Kidney tubule cell (primary cell): ENCODE measurements at places on chromosomes 12 and 14.

- DNase-seq: peak; percentile 91
These were observed 128.4 kb upstream of the SSTR1 start for GRCh38 chr14:38079268-38079667.

DNA sequence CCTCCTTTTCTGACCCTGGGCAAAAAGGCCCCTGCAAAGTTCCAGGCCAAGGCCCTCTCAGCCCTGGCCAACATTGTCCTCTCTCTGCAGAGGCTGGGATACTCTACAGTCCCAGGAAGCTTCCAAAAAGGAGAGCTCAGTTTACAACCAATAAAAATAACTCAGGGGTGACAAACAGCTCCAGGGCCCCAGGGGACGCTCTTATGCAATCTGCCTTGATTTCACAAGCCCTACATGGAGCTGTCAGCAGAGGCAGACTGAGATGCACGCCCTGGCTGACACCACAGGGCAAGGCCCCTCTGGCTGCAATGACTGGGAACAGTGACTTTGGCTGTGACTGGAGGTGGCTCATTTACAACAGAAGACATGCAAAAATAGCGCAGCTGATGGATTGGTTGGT, 129.0 kb upstream of the MED13L start:
- peak; percentile 38 for DNase-seq

DNA sequence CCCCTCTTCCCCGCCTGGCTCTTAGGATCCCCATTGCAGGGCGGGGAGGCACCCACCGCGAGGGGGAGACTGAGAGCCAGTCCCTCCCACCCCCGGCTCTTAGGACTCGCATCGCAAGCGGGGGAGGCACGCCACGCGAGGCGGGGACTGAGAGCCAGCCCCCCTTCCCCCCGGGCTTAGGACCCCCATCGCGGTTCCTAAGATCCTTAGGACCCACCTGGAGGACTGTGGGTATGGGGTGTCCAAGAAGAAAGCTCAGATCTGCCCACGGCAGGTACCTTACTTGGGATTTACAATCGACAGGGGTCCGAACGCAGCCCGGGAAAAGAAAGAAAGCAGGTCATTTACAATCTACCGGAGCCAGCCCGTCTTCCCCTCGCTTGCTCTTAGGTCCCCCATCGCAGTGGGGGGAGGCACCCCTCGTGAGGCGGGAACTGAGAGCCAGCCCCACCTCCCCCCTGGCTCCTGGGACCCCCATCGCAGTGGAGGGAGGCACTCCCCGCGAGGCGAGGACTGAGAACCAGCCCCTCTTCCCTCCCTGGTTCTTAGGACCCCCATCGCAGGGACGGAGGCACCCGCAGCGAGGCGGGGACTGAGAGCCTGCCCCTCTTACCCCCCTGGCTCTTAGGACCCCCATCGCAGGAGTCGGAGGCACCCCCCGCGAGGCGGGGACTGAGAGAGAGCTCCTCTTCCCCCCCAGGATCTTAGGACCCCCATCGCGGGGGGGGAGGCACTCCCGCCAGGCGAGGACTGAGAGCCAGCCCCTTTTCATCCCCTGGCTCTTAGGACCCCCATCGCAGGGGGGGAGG, 43.7 kb downstream of the DDX11 start:
- DNase-seq: peak; percentile 16

DNA sequence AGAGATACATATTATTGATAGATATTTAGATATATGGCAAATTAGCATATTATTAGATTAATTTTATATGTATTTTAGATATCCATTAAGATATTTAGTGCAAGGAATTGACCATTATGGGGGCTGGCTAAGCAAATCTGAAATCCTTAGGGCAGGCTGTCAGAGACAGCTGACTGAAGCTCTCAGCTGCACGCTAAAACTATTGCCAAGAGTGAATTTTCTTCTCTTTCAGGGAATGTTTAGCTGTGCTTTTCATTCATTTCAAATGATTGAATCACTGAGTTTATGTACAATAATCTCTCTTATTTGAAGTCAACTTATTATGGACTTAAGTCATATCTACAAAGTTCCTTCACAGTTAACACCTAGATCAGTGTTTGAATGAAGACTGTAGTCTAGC, 566.5 kb downstream of the LRFN5 start:
- no peak for DNase-seq

- no peak for DNase-seq
These were observed 79.5 kb downstream of the PTPRB start for GRCh38 chr12:70557583-70558191.

DNA sequence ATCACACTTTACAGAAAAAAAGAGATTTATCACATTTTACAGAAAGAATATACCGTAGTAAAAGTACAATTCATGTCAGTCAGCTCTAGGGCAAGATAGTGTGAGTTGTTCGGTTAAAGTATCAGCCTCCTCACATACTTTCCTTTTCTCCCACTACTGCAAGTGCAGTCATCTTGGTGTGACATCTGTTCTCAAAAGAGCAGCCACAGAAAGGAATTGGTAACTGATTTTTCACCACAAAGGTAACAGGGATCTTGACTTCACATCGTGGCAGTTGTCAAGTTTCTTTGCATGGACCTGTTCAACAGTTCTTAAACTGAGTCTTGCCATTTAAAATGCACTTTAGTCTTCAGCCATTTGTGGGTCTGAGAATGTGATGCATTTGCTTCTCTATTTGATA, 5.0 kb upstream of the E2F7 start:
- DNase-seq: peak; percentile 34

DNA sequence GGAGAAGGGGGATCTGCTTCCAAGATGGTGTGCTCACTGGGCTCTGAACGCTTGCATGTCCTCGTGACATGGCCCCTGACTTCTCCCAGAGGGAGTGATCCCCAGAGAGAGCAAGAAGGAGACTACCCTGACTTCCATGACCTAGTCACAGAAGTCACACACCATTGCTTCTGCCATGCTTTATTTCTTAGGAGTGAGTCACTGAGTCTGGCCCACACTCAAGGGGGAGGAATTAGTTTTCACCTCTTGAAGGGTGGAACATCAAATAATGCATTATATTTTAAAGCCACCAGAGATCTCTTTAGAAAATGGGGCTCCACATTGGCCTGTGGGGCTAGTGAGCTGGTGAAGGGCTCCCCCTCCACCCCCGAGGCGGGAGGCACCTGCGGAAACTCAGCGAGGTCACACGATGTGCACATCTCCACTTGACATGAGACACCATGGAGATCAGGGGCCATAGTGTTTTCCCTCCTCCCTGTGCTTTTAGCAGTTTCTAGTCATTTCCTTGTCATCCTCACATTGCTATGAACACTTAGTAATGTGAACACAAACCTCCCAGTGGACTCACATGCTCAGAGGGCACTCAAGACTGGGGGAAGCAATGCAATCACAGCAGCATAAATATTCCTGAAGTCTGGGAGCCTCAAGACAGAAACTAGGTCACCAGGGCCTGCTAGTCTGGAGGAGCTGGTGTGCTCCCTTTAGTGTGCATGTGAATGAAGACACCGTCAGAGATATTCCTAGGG, 87.4 kb upstream of the FZD10 start:
- DNase-seq: peak; percentile 75

DNA sequence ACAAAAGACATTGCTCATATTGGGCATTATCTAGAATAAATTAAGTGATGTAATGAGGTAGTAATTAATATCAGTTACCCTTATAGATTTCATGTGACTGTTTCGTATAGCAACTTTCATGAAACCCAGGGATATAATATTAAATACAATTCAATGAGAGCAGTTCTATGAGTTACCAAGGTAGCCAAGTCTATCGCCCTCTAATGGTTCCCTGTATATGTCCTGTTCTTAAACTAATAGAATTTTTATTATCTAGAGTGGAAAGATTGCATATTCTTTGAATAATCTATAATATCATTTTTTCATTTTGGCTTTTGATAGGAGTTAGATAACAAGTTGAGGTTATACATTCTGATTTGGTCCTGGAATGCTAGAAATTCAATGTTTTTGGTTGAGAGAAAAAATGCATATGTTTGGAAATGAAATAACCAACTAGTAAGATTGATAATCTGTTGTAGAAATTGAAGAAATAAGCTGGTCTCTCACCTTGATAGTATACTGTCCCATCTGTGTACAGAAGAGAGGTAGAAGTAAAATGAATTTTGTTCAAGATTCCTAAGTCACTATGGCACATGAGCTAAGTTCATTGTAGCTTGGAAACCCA, 59.7 kb downstream of the SCFD1 start:
- DNase-seq: peak; percentile 14

DNA sequence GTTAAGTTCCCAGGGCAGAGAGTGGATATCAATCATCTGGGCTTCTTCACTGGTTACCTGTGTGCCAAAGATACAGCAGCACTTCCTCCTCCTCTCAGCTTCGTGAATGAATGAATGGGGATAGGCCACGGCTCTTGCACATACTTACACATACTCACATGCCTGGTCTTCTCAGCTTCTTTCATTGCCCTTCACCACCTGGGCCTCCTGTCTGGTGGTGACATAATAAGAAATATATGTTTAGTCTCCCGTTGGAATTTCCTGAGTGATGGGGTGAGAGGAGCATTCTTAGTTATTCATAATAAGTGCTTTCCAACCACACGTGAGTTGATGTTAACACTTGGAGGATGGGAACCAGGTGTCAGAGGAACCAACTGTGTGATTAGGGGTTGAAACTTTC, 268.1 kb upstream of the RMST start:
- peak; percentile 89 for DNase-seq

GRCh38 chr12:122072031-122072970, 6.3 kb upstream of the MLXIP start:
- peak; percentile 89 for DNase-seq

- peak; percentile 85 for DNase-seq
These were observed 58.0 kb upstream of the ELK3 start for GRCh38 chr12:96136161-96136560.

GRCh38 chr12:100652488-100652887, 79.0 kb downstream of the GAS2L3 start:
- DNase-seq: no peak

DNA sequence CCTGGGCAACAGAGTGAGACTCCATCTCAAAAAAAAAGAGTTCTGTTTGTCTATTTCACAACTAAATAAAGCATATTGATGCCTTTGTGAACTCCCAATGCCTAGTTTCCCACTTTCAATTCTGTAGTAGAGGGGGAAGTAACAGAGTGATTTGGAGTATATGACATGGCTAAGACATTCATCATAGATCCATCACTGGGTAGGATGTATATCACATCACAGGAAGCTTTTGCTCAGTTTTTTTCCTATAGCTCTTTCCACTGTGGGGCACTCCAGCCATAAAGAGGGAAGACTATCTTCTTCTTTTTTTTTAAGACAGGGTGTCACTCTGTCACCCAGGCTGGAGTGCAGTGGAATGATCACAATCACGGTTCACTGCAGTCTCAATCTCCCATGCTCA, 154.0 kb upstream of the BCL2L14 start:
- no peak for DNase-seq

- no peak for DNase-seq
These were observed 11.8 kb upstream of the NUAK1 start for GRCh38 chr12:106150555-106150954.

GRCh38 chr12:45674181-45674977, 55.1 kb upstream of the ARID2 start:
- DNase-seq: peak; percentile 61

DNA sequence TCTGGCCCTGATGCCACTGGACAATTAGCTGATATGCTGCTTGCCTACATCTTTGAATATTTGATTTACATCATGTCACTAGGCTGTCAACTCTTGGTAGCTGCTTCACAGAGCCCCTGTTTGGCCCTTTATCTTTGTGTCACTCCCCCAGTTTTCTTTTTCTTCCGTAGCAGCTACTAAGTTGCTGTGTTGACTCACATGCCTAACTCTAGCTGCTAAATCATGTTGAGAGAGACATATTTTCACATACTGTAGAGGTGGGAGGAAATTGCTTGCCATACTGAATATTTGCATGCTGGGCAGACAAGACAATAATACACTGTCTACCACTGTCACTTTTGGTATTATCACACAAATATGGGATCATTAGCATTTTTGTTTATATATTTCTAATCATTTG, 147.1 kb upstream of the NOVA1 start:
- no peak for DNase-seq

DNA sequence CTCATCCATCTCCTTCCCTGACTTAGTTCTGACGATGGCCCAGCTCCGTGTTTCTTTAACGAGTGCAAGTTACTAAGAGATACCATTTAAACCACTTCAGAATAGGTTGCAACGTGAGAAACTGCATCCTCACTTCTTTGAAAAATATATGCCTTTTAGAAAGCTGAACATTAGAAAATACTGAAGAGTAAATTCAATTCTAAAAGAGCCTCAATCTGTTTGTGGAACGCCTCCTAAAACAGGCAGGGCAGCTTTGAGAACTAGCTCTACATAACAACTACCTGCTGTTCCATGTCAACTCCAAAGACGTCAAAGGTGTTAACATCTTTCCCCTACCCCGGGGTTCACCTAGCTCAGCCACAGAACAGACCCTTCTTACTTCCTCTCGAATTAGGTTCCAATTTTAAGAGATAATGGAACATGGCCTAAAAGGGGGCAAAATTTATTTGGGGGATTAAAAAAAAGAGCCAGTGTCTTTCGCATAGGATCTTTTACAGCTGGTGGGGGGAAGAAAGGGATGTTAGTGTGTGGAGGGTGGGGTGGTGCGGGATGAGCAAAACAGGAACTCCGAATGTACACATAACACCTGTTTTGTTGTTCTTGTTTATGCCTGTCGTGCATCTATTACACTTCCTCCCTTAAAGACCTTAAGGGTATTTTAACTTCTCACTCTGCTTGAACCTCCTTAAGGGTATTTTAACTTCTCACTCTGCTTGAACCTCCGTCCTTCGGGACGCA, 3.3 kb downstream of the BHLHE41 start:
- DNase-seq: no peak

GRCh38 chr12:125185311-125185739, 120.1 kb downstream of the AACS start:
- DNase-seq: no peak

GRCh38 chr12:32788405-32788804, 32.7 kb upstream of the YARS2 start:
- no peak for DNase-seq

GRCh38 chr14:77547512-77548180, 49.0 kb upstream of the ISM2 start:
- DNase-seq: no peak

DNA sequence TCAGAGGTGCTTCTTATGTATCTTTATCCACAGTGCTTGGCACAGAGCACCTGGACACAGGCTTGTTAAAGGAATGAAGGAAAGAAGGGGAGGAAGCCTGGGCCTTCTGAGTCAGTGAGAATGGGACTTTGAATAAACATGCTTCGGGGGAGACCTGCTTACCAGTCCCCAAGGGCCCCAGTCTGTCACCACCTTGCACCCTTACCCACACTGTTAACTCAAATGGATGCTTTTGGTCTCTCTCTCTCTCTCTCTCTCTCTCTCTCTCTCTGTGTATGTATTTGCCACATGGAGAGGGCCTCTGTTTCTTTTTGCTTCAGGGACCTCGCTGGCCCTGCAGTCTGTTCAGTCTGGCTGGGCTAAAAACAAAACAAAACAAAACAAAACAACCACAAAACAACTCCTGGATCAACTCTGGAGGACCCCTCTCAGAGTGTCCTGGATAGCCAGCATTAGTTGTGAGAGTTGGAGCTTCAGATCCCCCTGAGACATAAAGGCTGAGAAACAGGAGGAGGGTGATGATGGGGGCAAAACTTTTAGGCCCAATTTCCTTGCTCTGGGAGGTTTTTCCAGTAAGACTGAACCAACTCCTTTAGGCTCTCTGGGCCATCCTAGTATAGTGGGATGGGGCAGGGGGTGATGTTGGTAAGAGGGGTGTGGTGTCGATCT, 1.9 kb downstream of the KIF5A start:
- no peak for DNase-seq

GRCh38 chr14:72776701-72777261, 117.1 kb downstream of the DPF3 start:
- DNase-seq: no peak
